Stimulated activated CD8-positive, alpha-beta memory T cell treated with anti-CD3 and anti-CD28 coated beads, Interleukin-15, amount 100 ng/mL, for 4 hours (primary cell): ENCODE measurements at places on chromosomes 12 and 14.

DNA sequence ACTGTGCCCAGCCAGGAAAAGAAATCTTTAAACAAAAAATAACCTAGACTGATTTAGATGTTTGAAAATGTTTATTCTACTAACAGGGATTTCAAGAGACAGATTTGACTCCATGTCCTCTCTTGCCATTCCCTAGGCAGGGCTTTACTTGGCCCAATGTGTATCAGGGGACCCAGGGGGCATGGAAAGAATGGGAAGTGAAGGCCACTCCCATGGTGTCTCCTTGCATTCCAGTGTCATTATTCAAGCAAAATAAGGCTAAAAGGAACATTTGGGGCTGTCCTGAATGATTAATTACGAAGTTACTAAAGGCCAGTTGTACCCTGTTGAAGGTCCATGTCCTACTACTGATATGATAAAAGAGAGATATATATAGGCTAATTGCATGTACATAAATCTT lies 151.9 kb upstream of the ATF7IP start:
- no peak for DNase-seq

GRCh38 chr12:102638777-102639176 lies 158.4 kb upstream of the IGF1 start:
- no peak for DNase-seq

- no peak for DNase-seq
Observed at GRCh38 chr12:128091101-128091720, 175.8 kb upstream of the TMEM132C start.

DNA sequence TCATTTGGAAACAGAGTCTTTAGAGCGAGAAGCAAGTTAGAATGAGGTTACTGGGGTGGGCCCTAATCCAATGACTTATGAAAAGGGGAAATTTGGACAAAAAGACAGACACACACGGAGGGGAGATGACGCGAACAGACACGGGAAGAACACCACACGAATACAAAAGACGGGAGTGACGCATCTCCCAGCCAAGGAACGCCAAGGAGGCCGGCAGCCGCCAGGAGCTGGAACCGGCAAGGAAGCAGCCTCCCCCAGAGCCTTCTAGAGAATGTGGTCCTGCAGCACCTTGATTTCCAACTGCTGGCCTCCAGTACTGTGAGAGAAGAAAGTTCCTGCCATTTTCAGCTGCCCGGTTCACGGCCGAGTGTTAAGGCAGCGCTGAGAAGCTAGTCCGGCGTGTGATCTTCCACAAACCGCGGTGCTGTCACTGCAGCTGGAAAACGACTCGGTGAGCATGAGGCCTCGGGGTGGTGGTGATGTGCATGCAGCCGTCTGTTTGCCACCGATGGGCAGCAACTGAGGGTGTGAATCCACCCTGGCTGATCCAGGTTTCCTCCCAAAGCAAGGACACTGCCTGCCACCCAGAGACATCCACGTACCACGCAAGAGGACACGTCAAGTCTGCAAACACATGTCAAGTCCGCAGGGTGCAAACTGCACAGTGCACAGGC lies 124.5 kb downstream of the NCOR2 start:
- no peak for DNase-seq

- no peak for DNase-seq
Observed at GRCh38 chr12:86117711-86118110, 138.5 kb downstream of the MGAT4C start.

DNA sequence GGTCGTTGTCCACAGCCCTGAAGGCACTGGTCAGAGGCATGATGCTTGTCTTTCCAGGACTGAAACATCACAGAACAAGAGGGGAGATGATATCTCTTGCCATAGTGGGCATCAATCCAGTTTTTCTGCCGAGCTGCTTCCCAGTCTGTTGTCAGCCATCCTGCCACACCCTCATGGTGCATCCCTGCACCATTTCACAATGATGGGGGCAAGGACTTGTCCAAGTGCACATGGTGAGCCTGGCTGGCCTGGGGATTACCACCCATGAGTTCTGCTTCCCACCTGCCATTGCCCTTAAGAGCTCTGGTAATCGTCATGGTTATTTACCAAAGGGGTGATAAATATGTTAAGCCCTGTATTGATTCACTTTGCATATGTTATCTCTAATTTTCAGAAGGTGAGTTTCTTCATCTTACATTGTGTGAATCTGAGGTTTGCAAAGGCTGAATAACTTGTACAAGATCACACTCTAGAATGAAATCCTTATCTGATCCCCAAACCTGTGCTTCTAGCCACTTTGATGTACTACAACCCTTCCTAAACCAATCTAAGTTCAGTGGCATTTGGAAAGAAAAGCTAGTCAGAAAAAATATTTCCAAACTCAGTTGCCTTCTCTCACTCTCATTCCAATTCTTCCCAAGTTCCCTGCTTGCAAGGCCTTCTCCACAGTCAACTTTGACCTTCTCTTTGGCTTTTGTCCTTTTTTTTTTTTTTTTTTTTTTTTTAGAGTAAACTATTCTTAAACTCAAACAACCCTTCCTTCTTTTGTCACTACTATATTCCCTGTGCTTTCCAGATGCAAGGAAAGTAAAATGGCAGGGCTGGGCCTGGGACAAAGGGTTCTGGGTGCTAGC lies 2.3 kb downstream of the AVIL start:
- DNase-seq, result no peak

DNA sequence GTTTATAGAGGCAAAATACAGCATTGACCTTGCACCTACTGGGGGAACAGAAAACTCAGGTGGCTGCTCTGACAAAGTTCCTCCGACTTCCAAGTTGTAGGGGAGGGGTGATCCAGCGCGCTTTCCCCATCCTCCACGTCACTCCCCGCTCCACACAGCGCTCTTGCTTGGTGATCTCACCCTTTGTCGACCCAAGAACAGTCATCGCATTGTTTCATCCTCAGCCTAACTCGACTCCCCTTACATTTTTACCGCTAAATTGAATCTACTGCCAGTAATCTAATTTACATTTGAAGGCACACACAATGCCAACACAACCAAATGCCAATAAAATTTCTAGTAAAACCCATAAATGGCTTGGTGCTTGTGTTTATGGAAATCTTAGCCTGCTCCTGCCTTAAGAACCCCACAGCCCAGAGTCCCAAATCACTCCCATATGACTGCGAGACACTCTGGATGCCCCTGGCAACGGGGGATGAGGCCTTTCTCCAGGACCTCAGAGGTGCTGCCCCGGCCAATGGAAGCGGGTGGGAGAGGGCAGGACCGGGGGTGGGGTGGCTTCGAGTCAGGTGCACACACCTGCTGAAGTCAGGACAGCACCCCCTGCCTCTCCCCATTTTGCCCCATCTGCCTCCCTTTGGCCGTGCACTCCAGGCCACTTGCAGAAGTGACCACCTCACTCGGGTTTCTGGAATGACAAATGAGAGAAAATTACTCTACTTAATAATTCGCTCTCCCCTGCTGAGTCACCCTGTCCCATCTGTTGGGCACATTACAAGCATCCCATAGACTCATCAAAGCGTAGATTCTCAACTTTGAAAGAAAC lies 98.2 kb upstream of the GSC start:
- no peak for DNase-seq

DNA sequence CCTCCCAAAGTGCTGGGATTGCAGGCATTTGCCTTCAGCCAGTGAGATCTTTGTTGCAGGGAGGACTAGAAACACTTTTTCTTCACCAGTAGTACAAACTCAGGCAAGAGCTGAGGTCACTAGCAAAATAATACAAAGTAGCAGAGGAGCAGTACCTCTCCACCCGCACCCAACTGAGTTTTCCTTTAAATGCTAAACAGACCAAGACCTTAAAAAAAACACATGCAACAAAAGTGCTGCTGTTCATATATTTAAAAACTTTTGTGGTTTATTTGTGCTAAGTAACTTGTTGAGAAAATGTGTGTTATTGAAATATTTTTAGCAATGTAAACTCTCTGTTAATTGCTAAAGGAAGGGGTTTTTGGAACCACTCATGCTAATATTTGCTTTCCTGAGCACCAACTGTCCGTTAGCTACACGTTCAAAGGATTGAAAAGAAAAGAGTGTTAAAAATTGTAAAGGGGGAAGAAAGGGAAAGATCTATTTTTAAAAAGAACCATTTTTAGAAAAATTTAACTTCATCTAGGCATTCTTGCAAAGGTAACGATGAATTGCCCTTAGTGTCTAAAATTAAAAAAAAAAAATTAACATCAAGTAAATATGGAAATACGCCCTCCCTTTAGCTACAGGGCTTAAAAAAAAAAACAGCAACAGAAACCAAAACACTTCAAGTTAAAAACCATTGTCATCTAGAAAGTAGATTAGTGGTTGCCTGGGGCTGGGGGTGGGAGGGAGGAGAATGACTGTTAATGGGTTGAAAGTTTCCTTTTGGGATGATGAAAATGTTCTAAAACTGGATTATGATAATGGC lies 114.0 kb upstream of the KRAS start:
- DNase-seq, result no peak

DNA sequence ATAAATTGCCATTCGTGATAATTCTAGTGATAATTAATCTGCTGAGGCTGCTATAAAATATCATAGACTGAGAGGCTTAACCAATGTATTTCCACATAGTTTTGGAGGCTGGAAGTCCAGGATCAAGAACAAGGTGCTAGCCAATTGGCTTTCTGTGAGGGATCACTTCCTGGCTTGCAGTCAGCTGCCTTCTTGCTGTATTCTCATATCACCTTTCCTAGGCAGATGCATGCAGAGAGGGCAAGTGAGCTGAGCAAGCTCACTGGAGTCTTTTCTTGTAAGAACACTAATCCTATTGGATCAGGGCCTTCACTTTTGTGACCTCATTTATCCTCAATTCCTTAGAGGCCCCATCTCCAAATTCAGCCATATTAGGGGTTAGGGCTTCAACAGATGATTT lies 640.7 kb downstream of the DIO2 start:
- DNase-seq, result no peak

DNA sequence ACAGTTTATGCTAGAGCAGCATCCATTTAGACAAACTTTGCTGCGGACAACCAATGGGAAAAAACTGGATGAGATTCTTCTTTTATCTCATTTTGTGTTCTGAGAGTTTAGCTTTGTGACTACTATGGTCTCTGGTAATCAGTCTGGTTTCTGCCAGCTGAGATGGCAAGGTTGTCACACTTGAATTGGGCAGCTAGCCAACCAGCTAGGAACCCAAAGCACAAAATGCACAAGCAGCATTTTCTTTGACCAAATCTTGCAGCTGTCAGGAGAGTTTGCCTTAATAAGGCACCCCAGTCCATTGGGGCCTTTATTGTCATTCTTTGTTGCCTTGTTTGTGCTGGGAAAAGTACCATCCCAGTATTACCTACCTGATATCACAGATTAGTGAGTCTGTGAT lies 34.0 kb upstream of the ETV6 start:
- DNase-seq, result no peak

- no peak for DNase-seq
Observed at GRCh38 chr12:42670719-42671118, 81.2 kb upstream of the PRICKLE1 start.

DNA sequence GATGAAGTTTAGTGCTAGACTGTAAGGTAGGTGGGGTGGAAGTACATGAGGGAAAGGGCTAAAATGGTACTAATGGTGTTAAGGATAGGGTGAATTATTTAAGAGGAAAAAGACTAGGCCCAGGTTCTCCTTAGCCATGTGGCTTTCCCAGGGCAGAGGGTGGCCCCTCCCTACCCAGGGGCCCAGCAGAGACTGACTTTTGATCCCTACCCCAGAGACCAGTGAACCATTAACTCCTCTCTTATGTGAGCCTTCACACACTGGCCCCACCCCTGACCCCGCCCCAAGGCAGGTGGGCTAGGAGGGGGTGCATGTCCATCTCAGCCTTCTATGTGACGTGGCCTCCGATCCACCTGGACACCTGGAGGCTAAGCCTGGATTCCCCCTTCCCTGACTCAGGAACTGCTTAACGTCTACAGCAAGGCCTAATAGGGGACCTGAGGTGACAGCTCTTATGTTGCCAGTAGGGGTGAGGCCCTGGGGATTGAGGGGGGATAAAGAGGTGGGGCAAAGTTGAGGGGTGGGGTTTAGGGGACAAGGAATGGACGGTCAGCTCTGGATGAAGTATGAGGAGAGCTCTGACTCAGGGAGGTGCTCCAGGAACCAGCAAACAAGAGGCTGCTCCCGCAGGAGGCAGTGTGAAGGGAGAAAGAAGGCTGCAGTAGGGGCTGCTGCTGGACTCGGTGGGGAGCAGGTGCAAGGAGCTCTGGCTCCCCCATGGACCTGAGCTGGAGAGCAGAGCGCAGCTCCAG lies 757 bp downstream of the SLC39A5 start:
- no peak for DNase-seq

DNA sequence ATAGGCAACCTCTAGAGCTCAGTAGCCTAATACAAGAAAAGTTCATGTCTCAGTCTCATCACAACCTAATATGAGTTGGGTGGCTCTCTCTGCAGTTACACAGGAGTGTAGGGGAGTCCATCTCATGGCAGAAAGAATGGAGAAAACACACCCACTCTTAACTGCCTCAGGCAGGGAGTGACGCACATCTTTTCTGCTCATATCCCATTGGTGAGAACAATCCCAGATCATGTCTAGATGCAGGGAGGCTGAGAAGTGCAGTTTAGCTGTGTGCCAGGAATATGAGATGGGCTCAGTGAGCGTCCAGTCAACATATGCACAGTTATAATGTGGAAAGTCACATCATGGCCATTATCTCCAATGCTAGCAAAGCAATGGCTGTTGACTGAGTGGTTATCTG lies 59.3 kb upstream of the KCNA5 start:
- DNase-seq, result no peak

- no peak for DNase-seq
Observed at GRCh38 chr12:6378709-6379472, 3.5 kb upstream of the SCNN1A start.

DNA sequence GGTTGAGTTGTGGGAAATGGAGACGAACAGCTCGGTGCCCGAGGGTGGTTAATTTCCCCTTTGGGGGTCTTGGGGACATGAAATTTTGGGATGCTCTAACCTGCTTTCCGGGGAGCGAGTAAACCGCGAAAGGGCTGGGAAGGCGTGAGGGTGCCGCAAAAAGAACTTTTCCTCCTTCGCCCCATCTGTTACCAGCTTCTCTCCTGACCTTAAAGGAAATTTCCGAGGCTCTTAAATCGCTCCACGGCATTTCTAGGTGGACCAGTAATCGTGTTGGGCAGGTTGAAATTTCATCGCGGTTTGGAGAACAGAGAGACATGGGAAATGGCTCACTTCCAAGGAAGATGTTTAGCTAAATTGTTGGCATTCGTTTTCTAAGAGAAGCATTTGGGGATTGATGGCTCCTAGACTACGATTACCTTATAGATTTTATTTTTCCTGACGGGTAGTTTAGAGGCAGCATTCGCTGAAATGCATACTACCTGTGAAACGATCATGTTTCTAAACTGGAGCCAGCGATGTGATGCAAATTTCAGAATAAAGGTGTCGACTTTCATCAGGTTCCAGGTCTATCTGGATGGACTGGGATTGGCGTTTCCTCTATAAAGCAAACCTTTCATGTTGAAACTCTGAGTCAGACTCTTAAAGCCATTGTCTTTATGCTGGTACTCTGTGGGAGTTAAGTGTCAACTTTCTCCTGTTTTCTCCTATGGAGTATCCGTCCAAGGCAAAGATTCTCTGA lies 414.5 kb downstream of the PCNX1 start:
- DNase-seq, result no peak

- DNase-seq, result no peak
Observed at GRCh38 chr12:131923260-131923659, 5.8 kb upstream of the PUS1 start.

GRCh38 chr14:36773136-36773540 lies 111.5 kb downstream of the PAX9 start:
- no peak for DNase-seq
